Midbrain (tissue), 1 donor: ENCODE measurements at places on chromosomes 12 and 14.

DNA sequence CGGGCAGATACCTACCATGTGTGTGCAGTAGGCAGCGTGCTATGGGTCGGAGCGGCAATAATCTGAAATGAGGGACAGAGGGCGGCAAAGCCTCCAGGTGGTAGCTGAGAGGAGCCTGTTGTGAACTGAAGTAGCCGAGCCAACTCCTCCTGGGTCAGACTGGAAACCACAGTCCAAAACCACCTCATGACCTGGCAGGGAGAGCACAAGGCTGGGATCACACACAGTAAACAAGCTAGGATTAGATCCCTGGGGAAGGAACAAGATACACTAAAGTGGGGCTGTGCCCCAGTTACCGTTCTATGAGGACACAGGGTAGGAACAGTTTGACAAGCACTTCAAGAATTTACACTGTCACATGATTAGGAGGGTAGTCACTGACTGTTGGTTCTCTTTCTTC is 49.0 kb downstream of the AREL1 start:
- no peak for DNase-seq

GRCh38 chr14:104212206-104213095 is 74.1 kb downstream of the KIF26A start:
- DNase-seq, result no peak

GRCh38 chr14:78340250-78340649 is 170.1 kb downstream of the NRXN3 start:
- no peak for DNase-seq

GRCh38 chr12:80313209-80313608 is 130.8 kb upstream of the PTPRQ start:
- DNase-seq, result no peak

GRCh38 chr14:24084440-24084839 is 9.7 kb upstream of the PCK2 start:
- DNase-seq, result no peak

- no peak for DNase-seq
Observed at GRCh38 chr12:31035226-31035625, 38.4 kb upstream of the DDX11 start.

- no peak for DNase-seq
Observed at GRCh38 chr14:69088586-69088985, 64.3 kb downstream of the DCAF5 start.

DNA sequence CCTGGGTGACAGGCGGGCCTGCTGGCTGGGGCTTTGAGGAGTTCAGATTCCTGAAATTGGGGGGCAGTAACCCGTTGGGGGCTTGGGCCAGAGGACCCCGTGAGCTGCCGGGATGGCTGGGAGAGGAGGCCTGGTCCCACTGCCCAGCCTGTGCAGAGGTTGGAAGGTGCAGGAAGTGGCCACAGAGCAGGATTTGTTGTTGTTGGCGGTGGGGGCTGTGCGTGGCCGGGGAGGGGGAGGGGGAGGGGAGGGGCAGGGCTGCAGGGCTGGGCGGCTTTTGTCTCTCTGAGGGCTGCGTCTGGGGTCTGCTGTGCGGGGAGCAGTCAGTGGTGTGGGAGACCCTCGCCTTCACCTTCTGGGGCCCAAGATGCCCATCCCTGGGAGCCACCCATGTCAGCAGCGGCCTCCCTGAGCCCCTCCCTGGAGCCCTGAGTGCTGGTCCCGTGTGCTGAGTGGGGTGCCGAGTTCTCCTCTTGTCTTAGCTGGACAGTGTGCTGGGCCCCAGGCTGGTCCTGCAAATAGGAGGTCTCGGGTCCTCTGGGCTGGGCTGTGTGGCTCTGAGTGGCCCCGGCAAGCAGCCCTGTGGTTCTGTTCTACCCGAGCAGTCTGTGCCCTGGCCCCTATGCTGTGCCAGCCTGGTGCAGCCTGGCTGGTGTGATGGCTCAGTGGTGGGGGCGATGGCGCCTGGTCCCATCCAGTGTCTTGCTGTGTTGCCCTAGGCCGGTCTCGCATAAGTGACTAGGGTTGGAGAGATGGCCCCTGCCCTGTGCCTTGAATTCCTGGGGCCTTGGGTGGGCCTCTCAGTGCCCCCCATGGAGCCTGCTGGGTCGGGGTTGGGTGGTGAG is 10.3 kb downstream of the KIF26A start:
- DNase-seq, result no peak

DNA sequence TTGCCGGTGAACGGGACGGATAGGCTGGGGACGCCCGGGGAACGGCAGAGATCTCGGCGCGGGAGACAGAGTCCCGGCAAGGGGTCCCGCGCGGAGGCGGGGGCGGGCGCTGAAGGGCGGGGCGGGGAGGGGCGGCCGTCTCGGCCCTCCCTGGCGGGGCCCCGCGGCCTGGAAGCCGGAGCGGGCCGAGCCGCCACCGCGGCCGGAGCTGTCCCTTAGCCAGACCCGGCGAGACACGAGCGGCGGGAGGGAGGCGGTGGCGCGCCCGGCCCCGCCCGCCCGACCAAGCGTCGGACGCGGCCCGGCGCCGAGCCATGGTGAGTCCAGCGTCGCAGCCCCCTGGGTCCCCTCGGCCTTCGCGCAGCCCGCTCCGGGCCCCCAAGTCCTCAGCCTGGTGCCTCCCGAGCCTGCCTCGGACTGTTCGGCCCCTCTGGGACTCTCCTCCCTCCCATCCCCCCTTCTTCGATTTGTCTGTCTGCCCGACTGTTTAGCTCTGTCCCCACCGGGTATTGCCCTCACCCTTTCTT is at the start of gene ARHGEF40:
TSS of gene ARHGEF40 (plus strand) at position 222 of the 527 bp plus-strand sequence. CDS start at position 315, 93 bp downstream.
- DNase-seq, result peak; percentile 82

DNA sequence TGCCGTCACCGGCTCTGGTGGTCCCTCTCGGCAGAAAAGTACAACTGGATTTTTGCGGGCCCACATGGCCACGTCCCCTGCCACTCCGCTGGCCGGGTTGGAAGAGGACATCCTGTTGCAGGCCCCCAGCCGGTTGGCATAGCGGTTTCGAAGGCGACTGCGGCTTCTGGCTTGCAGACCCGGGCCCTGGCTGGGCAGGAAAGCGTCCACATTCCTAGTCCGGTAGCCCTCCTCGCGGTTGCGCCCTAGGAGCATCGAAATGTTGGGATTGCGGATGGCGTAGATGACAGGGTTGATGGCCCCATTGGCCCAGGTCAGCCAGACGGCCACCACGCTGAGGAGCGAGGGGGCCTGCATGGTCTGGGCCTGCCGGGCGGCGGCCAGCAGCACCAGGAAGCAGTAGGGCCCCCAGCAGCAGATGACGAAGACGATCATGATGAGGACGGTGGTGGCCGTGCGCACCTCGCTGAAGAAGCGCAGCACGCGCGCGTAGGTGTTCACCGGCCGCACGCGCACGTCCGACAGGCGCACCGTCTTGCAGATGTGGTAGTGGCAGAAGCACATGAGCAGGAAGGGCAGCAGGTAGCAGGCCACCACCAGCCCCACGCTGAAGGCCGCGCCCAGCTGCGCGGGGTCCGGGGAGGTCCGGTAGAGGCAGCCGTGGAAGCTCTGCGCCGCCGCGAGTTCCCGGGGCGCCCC is 1.2 kb downstream of the GPR135 start:
- no peak for DNase-seq

DNA sequence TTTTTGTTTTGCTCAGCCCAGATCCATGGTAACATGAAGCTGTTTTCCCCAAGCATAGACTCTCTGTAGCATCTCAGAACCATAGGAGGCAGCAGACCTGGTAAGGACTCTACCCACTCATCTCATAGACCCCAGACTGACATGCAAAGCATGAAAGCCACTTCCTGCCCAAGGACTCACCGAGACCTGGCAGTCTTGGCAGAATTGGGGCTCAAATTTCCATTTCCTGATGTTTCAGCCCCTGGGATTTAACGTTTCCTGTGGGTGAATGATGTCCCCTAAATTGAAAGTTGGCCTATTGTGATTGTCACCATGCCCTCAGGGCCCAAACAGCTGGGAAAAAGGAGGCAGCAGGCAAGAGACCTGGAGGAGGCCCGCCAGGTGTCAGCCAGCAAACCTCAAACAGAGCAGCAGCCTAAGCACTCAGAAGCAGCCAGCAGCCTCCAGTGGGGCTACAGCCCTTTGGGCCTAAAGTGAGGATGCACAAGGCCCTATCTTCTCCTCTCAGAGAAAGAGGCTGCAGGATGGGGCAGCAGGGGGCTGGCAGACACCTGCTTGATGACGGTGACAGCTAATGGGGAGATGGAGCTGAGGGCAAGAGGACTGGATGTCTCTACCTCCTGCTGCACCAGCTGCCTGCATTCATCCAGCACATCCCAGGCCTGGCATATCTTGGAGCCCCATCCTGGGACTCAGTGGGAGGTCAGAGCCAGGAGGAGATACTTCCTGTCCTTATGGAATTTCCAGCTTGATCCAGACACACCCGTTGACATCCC is 8.5 kb downstream of the KRT85 start:
- no peak for DNase-seq

- no peak for DNase-seq
Observed at GRCh38 chr12:3071107-3071506, 6.1 kb upstream of the TSPAN9 start.

GRCh38 chr14:62684376-62684775 is 360.9 kb downstream of the KCNH5 start:
- no peak for DNase-seq

DNA sequence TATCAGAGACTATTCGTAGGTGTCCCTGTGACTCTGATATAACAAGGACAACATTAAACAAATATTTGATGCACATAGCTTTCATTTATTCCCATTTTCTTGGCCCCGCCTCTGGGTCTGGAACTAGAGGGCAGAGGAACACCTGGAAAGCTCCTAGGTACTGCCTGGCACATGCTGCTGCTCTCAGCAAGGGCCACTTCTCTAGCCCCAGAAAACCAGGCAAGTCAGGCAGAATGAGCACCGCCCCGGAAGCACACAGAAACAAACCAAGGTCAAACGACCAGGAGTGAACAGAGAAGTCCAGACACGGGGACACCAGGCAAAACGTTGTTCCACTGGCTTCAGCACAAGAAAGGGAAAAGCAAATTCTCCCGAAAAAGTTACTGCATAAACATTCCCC is 76.1 kb downstream of the TTC7B start:
- DNase-seq, result no peak

DNA sequence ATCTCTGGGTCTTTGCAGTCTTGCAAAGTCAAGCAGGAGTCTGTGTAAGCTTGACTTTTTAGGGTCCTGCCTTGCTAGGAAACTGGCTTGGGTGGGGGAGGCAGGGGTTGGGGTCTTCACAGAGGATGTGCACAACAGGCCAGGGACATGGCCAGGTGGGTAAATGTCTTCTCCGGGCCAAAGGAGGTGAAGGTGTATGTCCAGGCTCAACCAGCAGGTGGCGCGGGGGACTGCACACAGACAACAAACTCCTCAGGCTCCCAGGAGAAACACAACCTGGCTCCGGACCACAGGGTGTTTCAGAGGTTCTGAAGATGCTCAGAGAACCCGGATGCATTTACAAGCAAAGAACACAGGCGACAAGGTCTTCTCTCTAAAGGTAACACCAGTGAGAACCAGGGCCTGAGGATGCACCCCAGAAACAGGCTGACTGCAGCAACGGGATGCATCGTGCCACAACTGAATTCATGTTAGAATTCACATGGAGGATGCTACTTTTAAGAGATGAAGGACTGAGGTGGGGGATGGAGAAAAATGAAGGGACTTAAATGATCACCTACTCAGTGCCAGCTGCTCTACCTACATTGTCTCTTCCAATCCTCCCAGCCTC is 56.0 kb downstream of the PLEKHG3 start:
- DNase-seq, result peak; percentile 2

GRCh38 chr12:26369588-26369987 is 174.2 kb downstream of the SSPN start:
- peak; percentile 23 for DNase-seq

- DNase-seq, result no peak
Observed at GRCh38 chr12:49720214-49720613, 13.0 kb upstream of the FMNL3 start.

DNA sequence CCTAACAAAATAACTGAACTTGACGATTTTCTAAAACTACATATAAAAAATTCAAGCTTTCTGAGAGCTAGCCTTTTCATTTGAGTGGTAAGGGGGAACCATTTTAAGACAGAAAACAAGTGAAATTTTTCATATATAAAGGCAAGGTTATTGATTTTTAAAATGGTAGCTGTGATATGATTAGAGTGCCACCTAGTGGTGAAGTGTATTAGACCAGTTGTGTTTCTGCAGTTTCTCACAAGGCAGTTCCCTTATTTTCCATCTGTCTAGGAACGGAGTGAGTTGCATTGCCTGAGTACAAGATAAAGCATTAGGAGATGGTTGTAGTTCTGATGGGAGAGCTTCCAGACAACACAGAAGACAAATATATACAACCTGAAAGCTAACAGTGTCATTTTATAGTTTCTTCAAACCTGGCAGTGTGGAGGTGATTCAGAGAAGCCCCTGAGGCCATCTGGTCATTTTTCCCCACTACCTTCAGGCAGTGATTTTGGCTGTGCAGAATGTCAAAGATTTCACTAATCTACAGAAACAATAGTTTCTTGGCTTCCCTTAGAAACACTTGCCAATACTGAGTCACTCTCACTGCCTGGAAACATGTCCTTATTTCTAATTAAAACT is 180.8 kb downstream of the C12orf50 start:
- peak; percentile 40 for DNase-seq

- no peak for DNase-seq
Observed at GRCh38 chr14:89469210-89470198, 52.5 kb upstream of the FOXN3 start.

DNA sequence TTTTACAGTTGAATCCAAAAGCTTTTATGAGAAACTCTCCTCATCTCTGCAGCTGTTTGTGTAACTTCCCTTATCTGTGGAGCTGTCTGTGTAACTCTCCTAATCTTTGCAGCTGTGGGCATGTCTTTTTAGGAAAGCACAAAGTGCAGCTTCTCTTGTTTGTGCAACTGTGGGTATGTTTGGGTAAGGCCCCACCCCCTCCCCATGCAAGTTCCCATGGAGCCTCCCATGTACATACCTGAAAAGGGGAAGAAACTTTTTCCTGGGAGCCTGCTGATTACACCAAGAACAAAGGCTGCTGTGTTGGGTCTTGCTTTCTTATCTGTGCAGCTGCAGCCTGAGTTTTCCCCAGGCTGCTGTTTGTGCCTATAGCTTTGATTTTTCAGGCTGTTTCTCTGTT is 42.7 kb upstream of the CDKN3 start:
- DNase-seq, result no peak

- no peak for DNase-seq
Observed at GRCh38 chr12:67471810-67472209, 176.7 kb upstream of the DYRK2 start.
